ENCODE measurements at places on chromosomes 2 and 18.
A peak's percentile ranks its signal among the peaks of the same experiment; 100 is the strongest.

DNA sequence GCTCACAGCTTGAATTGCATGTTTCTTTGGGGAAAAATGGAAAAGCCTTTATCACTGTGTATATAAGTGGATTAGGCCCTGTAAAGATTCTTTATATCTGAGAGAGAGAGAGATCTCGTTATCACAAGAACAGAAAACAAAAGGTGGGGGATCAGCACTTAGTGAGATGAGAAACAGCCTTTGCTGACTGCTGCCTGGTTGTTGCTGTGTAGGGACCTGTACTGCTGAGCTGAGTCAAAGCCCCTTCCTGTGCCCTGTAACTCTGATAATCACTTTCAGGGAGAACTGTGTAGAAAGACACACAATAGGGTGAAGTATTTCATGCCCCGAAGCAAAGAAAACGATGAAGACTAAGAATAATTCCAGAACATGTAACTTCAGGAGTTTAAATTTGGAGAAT lies 30.6 kb upstream of the FAM237A start:
- DNase-seq = no peak

- no peak for DNase-seq
Observed at GRCh38 chr2:220432645-220433044, 805.2 kb downstream of the SLC4A3 start.

DNA sequence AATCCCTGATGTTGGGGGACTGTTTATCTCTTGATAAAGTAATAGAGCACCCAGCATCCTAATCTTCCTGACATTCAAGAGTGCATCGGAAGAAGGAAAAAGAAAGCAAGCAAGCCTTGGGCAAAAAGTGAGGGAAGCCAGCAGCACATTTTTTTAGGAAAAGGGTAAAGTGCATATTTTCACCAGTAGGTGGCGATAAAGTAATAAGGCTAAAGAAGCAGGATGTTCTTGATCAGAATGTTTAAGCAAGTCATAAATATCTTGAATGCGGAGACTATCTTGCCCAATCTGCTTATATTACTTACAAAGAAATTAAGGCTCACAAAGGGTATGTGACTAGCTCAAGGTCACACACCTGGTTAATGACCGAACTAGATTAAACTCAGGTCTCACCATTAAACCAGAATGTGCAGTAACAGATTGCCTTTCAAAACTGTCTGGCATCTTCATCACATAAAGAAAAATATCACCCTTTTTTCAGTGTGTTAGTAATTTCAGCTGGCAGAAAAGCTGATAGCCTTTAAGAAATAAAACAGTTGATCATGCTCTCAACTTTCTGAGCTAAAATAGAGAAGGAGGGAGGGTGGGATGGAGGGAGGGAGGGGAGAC lies 83.8 kb downstream of the VIT start:
- no peak for DNase-seq

DNA sequence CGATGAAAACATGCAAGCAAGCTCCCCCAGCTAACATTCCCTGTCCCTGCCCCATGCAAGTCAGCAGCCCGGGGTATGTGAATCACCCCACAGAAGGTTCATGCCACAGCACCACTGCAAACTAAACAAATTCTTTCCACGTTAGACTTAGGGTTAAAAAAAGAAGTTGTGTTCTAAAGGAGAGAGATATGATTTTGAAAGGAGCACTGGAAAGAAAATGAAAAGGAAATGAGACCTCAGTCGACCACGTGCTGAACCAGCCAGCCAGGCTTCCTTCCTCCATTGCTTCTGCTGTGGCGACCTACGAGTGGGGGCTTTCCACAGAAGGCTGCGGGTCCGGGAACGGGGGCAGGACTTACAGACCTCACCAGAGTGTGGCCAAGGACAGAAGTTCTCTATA lies 52.0 kb downstream of the ARL4C start:
- no peak for DNase-seq

DNA sequence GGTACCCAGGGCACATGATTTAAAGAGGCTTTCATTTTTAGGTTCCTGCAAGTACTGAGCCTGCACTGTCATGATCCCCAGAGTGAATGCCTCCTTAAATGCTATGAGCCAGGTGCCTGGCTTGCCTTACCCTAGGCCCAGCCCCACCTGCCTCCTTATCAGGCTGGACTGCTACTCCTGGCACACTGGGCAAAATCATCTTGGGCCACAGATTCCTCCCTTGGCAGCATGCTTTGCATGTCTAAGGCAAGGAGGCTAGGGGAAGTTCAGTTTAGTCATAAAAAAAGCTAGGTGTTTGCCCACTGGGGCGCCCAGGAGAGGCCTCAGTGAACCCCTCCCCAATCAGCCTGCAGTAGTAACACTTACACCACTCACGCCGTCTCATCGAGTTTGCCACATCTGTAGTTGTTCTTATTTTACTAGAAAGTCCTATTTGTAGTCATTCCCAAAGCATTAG lies 45.1 kb downstream of the LBH start:
- no peak for DNase-seq

- DNase-seq = peak; percentile 92
Observed at GRCh38 chr2:102021779-102022178, 30.0 kb downstream of the IL1R2 start.

DNA sequence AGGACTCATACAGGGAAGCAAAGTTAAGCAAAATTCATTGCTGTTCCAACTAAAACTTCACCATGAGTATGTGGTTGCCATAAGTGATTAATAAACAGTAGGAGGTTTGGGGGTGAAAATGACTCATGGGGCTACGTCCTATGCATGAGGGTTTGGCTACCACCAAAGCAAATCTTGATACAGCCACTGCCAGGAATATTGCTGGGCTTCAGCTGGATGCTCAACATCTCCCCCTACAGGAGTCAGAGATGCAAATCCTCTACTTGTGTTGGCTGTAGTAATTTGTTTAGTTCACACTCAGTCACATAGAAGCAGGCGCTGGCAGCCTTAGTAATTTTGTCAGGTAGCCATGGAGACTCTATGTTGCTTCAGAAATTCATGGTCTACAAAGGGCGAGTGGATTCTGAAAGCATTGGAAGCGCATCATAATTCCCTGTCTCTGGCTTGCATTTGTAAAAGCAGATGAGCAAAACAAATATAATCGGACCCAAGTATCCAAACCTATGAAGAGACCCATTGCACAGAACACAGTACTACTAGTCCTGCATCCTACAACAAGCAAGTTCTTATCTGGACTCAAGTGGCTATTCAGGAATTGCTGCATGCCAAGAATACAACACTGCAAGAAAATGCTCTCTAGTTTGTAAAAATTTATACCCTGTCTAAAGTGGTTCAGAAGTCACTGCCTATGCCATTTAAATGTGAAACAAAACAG lies 76.0 kb downstream of the CD28 start:
- DNase-seq = peak; percentile 81

GRCh38 chr2:3356799-3357198 lies 20.8 kb downstream of the EIPR1 start:
- DNase-seq = no peak

DNA sequence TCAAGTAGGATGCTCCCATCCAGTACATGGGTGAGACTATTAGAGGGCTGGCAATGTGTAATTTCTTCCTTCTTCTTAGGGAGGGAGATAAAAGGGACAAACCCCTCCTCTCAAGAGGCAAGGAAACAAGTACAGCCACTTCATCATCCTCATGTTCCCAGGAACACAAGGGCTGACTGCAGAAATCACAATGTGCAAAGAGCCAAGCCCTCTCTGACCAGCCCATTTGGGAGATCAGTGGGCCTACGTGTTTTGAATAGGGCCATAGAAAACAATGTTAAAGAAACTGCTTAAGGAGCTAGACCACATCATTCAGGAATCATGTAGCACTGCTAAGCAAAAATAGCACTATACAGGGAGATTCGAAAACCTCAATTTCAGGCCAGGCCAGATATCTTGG lies 97.4 kb downstream of the ACTR2 start:
- no peak for DNase-seq

DNA sequence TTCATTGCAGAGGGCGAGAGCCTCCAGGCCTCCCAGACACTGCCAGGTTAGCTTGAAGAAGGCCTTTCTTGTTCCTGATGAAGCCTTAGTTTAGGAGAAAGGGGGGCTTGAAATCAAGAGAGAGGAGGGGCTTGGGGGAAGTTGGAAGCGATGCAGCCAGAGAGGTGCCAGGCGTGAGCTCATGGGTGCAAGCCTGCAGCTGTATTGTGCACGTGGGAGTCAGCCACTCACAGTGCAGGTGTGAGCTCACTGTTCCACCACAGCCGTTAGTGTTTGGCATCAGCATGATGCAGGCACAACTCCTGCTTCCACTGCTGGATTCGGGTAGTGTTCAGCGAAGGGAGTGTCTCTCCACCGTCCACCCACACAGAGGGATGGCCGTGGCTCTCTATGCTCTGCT lies 68.4 kb upstream of the ALPP start:
- no peak for DNase-seq

DNA sequence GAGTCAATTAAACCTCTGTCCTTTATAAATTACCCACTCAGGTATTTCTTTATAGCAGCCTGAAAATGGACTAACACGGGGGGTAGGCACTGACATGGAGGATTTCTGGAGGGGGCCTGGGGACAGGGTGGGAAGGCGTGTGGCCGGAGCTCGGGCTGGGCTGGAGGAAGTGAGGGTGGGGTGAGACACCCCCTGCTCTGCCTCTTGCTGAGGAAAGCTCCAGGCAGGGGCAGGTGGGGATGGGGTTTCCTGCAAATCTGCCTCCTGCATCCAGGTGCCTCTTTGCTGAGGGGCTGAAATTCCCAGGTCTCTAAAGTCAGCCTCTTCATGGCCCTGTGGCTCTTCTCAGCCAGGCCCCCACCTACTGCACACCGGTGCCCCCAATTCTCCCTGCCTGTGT lies 25.7 kb upstream of the OTOS start:
- DNase-seq = no peak

- no peak for DNase-seq
Observed at GRCh38 chr2:201402651-201403562, 45.8 kb upstream of the FLACC1 start.

DNA sequence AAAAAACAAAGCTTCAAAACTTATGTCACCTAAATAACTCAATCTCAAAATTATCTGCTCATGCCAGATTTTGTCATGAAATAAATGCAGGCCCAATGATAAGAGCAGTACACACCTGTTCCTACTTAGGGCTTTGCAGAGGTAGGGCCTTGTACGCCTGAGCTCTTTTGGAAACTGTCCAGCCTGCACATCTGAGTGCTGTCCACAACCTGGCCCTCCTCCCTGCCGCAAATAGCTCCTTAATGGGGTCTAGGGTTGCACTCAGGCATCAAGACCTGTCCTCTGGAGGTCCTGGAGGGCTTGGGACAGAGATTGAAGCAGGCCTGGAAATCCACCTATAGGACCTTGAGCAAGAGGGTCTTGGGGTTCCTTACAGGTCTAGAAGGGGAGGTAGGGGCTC lies 115.4 kb upstream of the CCDC195 start:
- DNase-seq = no peak

- DNase-seq = no peak
Observed at GRCh38 chr2:84459944-84460429, 907 bp upstream of the SUCLG1 start.

GRCh38 chr2:168789776-168790175 lies 12.7 kb upstream of the NOSTRIN start:
- DNase-seq = no peak

GRCh38 chr2:69773206-69773605 lies 31.3 kb downstream of the ANXA4 start:
- DNase-seq = peak; percentile 45

DNA sequence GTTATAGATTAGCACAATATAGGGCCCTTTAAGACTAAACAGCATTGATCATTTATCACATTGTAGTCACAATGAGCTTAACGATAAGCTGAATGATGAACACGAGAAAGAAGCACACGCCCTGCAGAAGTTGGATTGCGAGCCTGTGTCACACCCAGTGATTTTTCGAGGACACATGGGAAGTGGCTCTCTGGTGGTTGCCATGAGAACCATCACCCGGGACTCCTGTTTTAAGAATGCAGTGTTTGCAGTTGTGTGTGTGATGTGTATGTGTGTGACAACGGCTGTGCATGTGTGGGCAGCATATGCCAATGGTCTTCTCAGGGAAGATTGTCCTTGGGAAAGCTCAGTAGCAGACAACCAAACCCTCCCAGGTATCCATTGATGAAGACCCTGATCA lies 69.2 kb downstream of the PDCL3 start:
- no peak for DNase-seq

DNA sequence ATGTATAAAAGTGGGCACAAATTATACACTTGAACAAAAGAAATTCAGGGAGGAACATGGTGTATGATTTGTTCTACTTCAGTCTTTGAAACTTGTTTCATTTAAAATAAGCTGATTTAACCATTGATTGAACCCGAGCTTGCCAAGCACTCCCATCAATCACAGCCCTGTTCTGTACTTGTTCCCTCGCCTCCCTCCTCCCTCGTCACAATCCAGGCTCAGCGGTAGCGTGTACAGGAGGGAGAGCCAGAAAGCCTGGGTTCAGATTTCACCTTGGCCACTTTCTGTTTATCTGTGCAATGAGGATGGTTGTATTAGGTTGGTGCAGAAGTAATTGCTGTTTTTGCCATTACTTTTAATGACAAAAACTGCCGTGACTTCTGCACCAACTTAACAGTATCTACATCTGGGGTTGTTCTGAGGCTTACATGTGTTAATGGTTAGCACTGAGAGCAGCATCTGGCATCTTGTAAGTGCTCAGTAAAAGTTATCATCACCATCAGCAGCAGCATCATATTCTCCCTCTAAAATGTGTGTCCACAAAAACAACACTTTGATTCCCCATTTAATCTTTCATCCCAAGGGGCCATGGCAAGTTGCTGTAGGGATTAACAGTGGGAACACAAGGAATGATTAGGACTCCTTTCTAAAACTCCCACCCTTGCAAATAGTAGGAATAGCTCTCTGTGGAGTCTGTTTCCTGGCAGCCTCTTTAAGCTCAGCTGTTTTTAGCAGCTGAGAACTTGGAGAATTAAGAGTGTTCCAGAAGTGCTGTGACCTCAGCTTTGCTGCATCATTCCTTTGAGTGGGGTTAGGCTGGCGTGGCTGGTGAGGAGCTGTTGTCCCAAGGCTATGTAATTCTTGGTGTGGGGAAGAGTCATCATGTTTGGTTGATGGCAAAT lies 4.7 kb downstream of the DPYSL5 start:
- DNase-seq = no peak

GRCh38 chr2:137910641-137911040 lies 53.6 kb upstream of the HNMT start:
- no peak for DNase-seq

GRCh38 chr2:194672994-194673393 lies 984.0 kb upstream of the SLC39A10 start:
- DNase-seq = no peak

DNA sequence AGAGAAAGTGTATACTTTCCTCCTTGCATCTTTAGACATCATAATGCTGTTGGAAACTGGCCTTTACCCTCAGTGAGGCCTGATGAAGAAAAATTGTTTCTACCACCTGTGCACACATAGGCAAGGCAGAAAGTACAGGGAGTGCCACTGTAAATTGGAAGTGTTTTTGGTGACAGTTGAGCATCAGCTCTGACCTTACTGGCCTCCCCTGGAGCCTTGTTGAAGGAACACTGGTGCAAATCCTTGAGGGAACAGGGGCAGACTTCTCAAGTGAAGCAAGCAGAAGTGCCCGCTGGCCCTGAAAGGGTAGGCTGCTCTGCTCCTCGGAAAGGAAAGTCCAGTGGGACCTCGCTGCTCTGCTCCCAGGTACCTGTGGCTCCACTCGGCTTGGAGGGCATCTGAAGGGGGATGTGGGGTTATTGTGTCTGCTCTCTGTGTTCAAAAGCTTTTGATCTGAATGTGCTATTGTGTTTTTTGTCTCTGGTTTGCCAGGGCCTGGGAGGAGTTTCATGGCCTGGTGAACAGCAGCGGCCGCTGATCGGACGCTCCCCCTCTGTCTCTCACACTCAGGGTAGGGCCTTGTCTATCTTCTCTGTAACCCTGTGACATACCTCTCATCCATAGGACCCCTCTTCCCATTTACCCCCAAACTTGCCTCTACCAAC lies 23.4 kb downstream of the EIF4E2 start:
- DNase-seq = no peak

GRCh38 chr2:177478029-177478428 lies 85.5 kb downstream of the AGPS start:
- DNase-seq = no peak

All from lung (tissue), 17 donors.